ENCODE measurements at places on chromosomes 11 and 22. TPM values are rescaled to one million over a fixed set of nuclear protein-coding genes. Genes with fewer than 3 reads are reported as not detected.

GRCh38 chr11:11813288-11813962 lies 28.3 kb upstream of the USP47 start:
- peaks cover 5% of the 10 kb centered on the region for H3K4me1 ChIP-seq
- H3K27ac ChIP-seq, result no peak overlapping the region
- no peaks in the 10 kb centered on the region for H3K36me3 ChIP-seq
- no peak overlapping the region for H3K4me3 ChIP-seq
- no peak for DNase-seq
- no peaks in the 10 kb centered on the region for H3K27me3 ChIP-seq

- peaks cover 6% of the 10 kb centered on the region for H3K4me1 ChIP-seq
- peak; percentile 85 for DNase-seq
- H3K4me3 ChIP-seq, result peak overlapping the region; percentile 63
- no peaks in the 10 kb centered on the region for H3K36me3 ChIP-seq
- no peaks in the 10 kb centered on the region for H3K27me3 ChIP-seq
- H3K27ac ChIP-seq, result no peak overlapping the region
Measured at GRCh38 chr22:20298803-20299745, 20.8 kb downstream of the DGCR6L start.

DNA sequence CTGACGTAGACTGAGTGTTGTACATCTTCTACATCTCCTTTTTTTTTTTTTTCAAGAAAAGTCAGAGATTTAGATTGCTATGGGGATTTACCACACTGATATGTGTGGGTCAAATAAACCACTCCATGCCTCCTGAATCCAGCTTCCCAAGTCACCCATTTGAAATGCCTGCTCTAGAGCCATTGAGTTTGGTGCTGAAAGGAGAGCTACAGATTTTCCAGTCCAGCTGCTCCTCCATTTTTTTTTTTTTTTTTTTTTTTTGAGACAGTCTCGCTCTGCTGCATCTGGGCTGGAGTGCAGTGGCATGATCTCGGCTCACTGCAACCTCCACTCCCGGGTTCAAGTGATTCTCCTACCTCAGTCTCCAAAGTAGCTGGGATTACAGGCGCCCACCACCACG lies 115.2 kb upstream of the TIMP3 start:
- no peak overlapping the region for H3K27ac ChIP-seq
- H3K4me3 ChIP-seq, result no peak overlapping the region
- H3K27me3 ChIP-seq, result no peaks in the 10 kb centered on the region
- no peak for DNase-seq

GRCh38 chr11:20158597-20159257 lies 1.5 kb downstream of the DBX1 start:
- H3K27me3 ChIP-seq, result peaks cover 54% of the 10 kb centered on the region
- no peak overlapping the region for H3K4me3 ChIP-seq
- no peak overlapping the region for H3K27ac ChIP-seq

DNA sequence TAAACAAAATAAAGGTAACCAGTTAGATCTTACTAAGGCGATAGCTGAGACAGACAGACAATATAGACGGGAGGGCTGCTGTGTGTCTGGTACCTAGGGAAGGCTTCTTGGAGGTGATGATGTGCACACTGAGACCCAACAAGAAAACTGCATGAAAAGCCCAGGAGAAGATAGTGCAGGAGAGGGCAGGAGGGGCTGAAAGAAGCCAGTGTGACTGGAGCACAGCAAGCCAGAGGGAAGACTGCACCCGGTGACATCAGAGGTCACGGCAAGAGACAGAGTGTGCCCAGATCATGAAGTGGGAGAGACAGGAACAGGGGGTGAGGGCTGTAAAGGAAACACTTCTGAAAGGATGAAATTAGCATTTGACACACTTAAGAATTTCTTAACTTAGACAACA lies 266.3 kb downstream of the BRD1 start:
- no peaks in the 10 kb centered on the region for H3K36me3 ChIP-seq
- DNase-seq, result no peak
- H3K4me1 ChIP-seq, result no peaks in the 10 kb centered on the region
- no peak overlapping the region for H3K27ac ChIP-seq
- H3K4me3 ChIP-seq, result no peak overlapping the region
- H3K27me3 ChIP-seq, result no peaks in the 10 kb centered on the region

DNA sequence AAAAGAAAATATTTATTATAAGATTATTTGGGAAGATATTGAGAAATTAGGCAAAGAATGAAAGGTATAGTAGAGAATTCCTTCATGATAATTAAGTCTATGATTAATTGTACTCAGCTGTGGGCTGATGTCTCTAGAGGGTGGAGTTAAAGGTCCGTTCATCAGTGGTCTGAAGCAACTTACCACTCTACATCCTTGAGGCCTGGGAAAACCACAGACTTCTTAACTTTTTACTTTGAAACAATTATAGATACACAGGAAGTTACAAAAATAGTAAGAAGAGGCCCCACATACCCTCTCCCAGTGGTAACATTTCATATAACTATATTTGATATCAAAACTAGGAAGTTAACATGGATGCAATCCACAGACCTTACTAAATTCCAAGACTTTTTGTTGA lies 167.0 kb upstream of the NECTIN1 start:
- DNase-seq, result no peak
- H3K36me3 ChIP-seq, result no peaks in the 10 kb centered on the region
- H3K27ac ChIP-seq, result no peak overlapping the region
- no peak overlapping the region for H3K4me3 ChIP-seq
- H3K27me3 ChIP-seq, result no peaks in the 10 kb centered on the region

YPEL1 gene
- 2.4 TPM for total RNA-seq

MRGPRE gene
- total RNA-seq, result not detected

ZNF215 gene
- total RNA-seq, result 0.73 TPM

RAB36 gene
- 0.93 TPM for total RNA-seq

PIH1D2 gene
- total RNA-seq, result 0.38 TPM

OR51B6 gene
- total RNA-seq, result not detected

CALCA gene
- not detected for total RNA-seq
